PC-9 (cell line): ENCODE measurements at places on chromosomes 2 and 18. TPM values are rescaled to one million over a fixed set of nuclear protein-coding genes. Genes with fewer than 3 reads are reported as not detected.

DNA sequence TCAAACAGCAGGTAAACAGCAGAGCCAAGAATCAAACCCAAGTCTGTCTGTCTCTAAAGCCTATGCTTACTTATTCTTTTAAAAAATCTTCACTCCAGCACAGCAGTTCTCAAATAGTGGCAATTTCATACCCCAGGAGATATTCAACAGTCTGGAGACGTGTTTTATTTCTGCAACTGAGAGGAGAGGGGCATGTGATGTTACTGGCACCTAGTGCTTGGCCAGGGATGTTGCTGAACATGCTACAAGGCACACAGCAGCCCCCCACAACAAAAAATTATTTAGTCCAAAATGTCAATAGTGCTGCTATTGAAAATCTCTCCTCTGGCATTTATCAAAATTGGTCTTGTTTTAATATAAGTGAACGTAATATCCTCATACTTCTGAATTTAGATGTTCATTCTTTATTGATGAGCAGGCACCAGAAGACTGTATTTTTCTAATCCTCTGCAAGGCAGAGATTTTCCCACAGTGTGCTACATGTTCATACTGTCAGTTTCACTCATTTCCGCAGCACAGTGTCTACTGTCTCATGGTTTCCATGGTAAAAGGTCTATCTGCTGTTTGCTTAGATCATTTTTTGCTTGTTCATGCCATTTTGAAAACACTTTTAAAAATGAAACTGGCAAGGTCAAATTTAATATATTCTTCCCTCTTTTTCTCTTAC, 90.5 kb downstream of the LRATD1 start:
- no peaks in the 10 kb centered on the region for H3K27me3 ChIP-seq
- no peaks in the 10 kb centered on the region for H3K36me3 ChIP-seq
- H3K27ac ChIP-seq = no peak overlapping the region

DNA sequence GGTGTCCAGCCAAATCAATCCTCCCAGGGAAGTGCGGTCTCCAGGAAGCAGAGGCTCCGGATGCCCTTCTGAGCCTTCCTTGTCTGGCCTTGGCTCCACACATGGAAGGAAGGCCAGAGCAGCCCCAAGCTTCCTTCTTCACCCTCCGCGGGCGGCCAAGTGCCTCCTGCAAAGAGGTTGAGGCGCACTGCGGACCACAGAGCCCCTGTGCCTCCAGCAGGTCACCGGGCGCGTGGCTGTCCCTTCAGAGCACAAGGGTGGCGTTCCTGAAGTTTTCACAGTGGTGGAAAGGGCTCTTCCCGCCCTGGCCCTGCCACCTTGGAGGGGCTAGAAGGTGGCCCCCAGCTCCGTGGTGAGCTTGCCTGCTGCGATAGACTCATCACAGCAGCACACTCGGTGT, 175.9 kb upstream of the RAB12 start:
- H3K27me3 ChIP-seq = 0 out of 2 replicates have a peak, but pooled peaks cover 4% of the 10 kb centered on the region
- H3K4me3 ChIP-seq = no peak overlapping the region
- H3K36me3 ChIP-seq = no peaks in the 10 kb centered on the region
- no peaks in the 10 kb centered on the region for H3K4me1 ChIP-seq

DNA sequence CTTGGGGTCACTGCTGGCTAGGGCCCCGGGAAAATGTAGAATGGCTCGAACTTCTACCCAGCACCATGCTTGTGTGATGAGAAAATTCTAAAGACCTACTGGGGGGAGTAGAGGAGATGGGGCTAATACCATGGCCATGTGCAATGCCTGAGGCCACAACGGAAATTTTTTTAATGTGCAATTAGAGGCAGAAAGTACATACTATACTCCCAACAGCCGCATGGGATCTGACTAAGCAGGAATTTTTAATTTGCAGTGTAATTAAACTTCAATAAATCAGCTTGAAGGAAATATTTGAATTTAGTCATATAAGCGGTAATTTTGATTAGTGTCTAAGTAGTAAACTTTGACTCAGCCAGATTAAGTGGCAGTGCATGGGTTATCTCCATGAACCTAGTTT, 53.2 kb upstream of the CNGA3 start:
- no peak overlapping the region for H3K4me3 ChIP-seq
- H3K36me3 ChIP-seq = no peaks in the 10 kb centered on the region
- H3K4me1 ChIP-seq = no peaks in the 10 kb centered on the region; the same call in 1 of the 2 replicates
- H3K27ac ChIP-seq = no peak overlapping the region
- no peak for DNase-seq

DNA sequence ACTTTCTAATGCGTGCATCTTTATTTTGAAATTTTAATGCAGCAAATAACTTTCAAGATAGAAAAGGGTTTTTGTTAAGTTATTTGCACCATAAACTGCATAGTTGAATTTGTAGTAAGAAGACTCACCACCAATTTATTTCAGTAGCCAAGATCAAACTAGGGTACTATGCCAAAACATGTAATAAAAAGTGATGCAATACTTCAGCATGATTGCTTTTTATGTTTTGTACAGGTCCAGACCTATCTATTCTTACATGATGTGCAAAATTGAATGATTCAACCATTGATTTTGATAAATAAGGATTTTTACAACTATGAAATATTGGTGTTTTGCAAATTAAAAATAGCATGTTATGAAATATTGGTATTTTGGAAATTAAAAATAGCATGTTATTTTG, 26.7 kb downstream of the AGPS start:
- H3K27me3 ChIP-seq = no peaks in the 10 kb centered on the region
- H3K27ac ChIP-seq = peak overlapping the region; percentile 43
- peaks cover 11% of the 10 kb centered on the region for H3K4me1 ChIP-seq
- H3K36me3 ChIP-seq = 0 out of 2 replicates have a peak, but pooled peaks cover 9% of the 10 kb centered on the region

DNA sequence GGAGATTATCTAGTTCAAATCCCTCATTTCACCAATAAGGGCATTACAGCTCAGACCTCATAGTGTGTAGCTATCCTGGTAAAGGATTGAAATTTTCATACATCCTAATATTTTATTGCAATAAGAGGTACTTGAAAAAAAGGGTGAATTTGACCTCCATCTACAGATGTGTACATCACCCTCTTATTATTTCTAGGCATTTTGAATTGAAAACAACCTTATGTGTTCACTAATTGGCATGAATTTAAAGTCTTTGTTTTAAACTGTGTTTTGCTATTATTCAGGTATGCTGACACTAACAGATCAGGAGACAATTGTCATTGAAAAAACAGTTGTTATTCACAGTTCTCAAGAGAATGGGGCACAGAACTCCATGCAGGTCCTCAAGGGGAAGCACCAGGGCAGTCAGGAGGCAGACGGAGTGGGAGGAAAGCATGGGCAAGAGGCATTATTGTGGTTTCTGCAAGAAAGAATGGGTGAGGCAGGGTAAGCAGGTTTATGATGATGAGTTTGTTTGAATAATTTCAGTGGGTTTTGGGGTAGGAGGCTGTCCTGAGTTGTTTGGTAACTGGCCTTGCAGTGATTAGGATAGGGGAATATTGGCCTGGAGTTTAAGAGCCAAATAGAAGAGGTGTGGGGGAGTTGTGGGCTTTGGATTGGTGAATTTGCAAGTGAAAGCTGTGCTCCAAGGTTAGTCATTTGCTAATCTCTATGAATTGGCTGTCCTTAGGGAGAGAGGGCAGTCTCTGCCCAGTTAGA, 194.6 kb downstream of the GPD2 start:
- H3K27me3 ChIP-seq = no peaks in the 10 kb centered on the region
- H3K4me3 ChIP-seq = no peak overlapping the region
- H3K36me3 ChIP-seq = no peaks in the 10 kb centered on the region
- DNase-seq = no peak

GRCh38 chr2:54073796-54074195, 41.6 kb upstream of the ACYP2 start:
- H3K4me1 ChIP-seq = no peaks in the 10 kb centered on the region; the same call in 1 of the 2 replicates
- H3K36me3 ChIP-seq = no peaks in the 10 kb centered on the region
- H3K27me3 ChIP-seq = no peaks in the 10 kb centered on the region
- peak overlapping the region; percentile 68 for H3K27ac ChIP-seq
- H3K4me3 ChIP-seq = no peak overlapping the region

GRCh38 chr18:58640428-58640805, 11.5 kb upstream of the ALPK2 start:
- no peaks in the 10 kb centered on the region for H3K36me3 ChIP-seq
- no peak overlapping the region for H3K4me3 ChIP-seq
- no peaks in the 10 kb centered on the region for H3K27me3 ChIP-seq
- H3K27ac ChIP-seq = peak overlapping the region; percentile 66
- peak; percentile 80 for DNase-seq
- H3K4me1 ChIP-seq = peaks cover 55% of the 10 kb centered on the region

- no peak overlapping the region for H3K4me3 ChIP-seq
- no peaks in the 10 kb centered on the region for H3K36me3 ChIP-seq
- DNase-seq = no peak
These were observed 58.2 kb upstream of the ST6GAL2 start for GRCh38 chr2:106944215-106944614.

The G6PC2 gene
- total RNA-seq = not detected in 2 replicates

The LOXL3 gene
- 3.1 and 5.0 TPM in 2 replicates for total RNA-seq

The CGREF1 gene
- 0.37 TPM in 1 of 2 replicates, not detected in the other for total RNA-seq

The POTEI gene
- not detected in 2 replicates for total RNA-seq

The ARHGAP28 gene
- total RNA-seq = not detected in 2 replicates

The ALPG gene
- total RNA-seq = 0.76 and 1.2 TPM in 2 replicates

The SCG2 gene
- 0.48 and 0.81 TPM in 2 replicates for total RNA-seq
